ENCODE measurements at places on chromosomes 7 and 10. TPM values are rescaled to one million over a fixed set of nuclear protein-coding genes. Genes with fewer than 3 reads are reported as not detected.

Gene OR2A42
- polyA plus RNA-seq = 0.02 TPM

DNA sequence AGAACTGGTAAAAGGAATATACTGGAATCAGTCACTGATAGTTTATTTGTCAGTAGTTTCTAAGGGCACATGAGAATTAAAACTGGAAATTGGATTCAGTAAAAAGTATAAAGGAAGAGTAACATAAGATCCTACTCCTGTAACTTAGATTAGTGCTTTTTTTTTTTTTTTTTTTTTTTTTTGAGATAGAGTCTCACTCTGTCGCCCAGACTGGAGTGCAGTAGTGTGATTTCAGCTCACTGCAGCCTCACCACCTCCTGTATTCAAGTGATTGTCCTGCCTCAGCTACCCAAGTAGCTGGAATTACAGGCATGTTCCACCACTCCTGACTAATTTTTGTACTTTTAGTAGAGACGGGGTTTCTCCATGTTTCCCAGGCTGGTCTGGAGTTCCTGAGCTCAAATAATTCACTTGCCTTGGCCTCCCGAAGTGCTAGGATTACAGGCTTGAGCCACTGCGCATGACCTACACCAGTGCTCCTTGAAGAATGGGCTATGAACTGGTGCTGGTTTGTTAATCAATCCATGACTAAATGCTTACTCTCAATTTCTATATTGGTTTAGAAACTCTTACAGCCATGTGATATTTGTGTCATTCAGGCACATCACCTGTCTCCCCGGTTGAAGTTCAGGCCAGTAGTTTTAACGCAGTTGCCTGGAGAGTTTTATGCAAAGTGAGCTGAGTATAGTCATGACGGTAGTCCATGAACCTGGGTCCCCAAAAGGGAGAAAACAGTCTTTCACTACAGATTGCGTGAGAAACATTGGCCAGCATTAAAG is 65.0 kb downstream of the ZEB1 start:
- no peak for DNase-seq

DNA sequence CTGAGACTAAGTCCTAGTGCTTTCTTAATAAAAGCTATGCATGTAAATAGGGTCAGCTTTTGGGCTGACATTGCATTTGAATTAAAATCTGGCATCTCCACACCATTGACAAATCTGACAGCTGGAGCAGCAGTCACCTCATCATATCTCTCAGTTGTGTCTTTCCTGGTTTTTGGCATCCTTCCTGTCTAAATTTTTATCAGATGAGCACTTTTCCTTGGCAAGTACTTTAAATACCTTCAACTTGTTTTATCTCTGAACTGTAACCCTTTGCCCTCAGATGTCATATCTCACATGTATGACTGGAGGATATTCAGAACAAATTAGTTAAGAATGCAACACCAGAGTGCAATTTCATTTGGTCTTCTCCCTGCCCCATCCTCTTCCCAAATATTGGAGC is 1066.2 kb downstream of the LRMDA start:
- no peak for DNase-seq

GRCh38 chr10:64396105-64396708 is 875.0 kb downstream of the REEP3 start:
- DNase-seq = no peak

GRCh38 chr10:82472406-82473335 is 597.7 kb downstream of the NRG3 start:
- no peak for DNase-seq

Gene EDRF1
- polyA plus RNA-seq = 20.1 TPM

- DNase-seq = no peak
Measured at GRCh38 chr10:60260321-60260720, 129.4 kb downstream of the ANK3 start.

DNA sequence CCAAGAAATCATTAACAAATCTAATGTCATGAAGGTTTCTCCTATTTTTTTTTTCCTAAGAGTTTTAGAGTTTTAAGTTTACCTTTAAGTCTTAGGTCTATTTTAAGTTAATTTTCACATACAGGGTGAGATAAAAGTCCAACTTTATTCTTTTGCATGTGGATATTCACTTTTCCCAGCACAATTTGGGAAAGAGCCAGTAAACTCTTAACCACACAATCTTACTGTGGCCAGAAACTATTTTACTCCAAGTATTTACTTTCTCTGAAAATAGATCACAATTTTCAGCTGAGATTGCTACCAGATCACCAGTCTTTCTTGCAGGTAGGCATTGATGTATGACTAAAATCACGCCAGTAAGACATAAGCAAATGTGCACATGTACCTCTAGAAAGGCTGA is 728.5 kb downstream of the TNS3 start:
- no peak for DNase-seq

DNA sequence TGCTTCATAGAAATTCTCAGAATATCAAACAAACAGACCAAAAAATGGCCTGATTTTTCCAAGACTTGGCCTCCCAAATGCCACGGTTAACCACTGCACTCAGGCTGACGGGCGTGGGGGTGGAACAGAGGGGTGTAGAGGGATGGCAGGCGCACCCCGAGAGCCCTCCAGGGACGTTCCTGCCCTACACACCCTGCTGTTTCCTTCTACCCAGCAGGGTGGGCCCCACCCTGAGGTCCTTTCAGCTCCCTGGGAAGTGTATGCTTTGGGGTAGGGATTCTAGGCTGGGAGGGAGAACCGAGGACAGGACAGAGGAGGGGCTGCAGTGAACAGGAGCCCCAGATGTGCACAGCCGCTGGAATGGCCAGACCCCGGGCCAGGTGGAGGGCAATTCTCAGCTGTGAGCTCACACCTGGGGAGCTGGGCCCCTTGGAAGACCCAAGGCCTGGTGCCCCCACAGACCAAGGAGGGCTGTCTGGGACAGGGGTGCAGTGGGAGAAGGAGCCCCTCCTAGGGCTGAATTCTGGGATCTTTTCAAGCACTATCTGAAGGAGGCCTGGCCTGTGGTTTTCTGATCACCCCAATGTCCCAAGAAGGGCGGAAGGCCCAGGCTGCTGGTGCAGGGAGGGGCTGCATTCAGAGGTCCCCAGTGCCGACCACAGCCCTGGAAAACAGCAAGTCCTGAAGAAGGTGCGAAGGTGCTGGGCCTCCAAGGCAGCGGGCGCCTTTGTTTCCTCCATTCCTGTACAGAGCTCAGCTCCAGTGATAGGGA is 32.9 kb upstream of the INPP5A start:
- DNase-seq = no peak

GRCh38 chr10:102602272-102603045 is 41.8 kb upstream of the TRIM8 start:
- DNase-seq = no peak

Gene PON1
- polyA plus RNA-seq = not detected

Gene TEX47
- polyA plus RNA-seq = not detected

Gene MRC1
- not detected for polyA plus RNA-seq

Gene ANKRD30A
- not detected for polyA plus RNA-seq

Gene NCF1
- not detected for polyA plus RNA-seq

Gene ZNF365
- polyA plus RNA-seq = 3.7 TPM

Gene HMX2
- not detected for polyA plus RNA-seq

DNA sequence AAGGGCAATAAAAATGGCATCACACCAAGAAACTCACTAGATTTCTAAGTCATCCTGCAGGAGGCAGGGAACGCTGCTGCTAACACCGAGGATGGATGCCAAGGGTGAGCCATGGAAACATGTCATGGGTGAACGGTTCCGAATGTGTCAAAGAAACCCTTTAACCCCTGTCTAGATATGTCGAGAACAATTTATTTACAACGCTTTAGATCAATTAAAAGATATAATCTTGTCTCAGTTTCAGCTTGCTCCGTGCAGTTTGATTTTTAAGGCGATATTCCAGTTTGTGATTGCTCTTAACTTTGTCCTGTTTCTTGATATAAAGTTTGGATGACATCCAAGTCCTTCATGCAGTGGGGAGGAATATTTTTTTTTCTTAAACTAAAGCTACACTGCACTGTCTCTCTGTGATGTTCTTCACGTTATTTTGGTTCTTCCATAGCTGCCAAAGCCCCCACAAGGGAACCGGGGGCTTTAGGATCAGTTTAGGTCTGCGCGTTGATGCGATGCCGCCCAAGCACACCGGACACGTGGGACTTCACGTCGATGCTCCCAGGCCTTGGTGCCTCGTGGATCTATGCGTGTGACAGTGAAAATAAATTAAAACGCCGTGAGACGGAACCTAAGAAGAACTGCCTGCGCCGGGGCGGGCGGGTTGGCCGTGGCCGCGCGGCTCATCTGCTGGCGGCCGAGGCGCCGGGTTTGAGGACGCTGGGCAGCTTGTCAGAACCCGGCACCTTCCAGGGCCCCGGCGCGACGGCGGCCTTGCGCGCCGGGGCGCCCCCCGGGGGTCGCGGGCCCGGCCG is 220.3 kb downstream of the PHTF2 start:
- no peak for DNase-seq

DNA sequence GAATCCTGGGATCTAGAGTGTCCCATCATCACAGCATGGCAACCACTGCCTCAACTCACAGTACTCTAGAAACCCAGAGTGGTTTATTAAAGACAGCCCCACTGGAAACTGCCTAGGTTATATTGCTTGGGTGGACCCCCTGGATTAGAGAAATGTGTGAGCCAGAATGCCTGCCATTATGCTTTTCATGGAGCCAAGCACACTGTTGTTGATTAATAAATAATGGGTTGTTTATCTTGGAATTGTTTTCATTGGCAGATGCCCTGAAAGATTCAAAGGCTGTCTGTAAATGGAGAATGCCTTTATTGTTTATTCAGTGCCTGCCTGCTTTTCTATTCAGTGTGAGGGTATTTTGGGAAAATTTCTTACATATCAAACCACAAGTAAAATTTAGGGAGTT is 52.1 kb downstream of the GNAI1 start:
- DNase-seq = no peak

DNA sequence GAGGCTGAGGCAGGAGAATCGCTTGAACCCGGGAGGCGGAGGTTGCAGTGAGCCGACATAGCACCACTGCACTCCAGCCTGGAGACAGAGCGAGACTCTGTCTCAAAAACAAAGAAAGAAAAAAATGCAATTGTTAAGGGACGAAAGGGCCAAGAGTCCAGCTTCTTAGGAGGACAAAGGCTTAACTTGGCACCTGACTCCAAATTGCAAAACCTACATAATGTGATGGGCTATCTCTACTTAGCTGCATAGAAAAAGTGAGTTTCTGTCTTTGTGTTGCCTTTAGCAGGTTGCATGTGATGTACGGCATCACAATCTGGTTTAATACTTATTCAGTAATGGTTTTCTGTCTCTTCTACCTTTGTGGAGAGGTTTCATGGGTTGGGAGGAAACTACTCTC is 8.6 kb upstream of the MYO1G start:
- DNase-seq = no peak

GRCh38 chr7:107816011-107816566 is 13.1 kb upstream of the SLC26A3 start:
- DNase-seq = no peak

Gene FOXP2
- polyA plus RNA-seq = 0.66 TPM

GRCh38 chr10:63614371-63614891 is 93.2 kb downstream of the REEP3 start:
- DNase-seq = peak; percentile 61

Gene PTN
- polyA plus RNA-seq = 33.5 TPM

DNA sequence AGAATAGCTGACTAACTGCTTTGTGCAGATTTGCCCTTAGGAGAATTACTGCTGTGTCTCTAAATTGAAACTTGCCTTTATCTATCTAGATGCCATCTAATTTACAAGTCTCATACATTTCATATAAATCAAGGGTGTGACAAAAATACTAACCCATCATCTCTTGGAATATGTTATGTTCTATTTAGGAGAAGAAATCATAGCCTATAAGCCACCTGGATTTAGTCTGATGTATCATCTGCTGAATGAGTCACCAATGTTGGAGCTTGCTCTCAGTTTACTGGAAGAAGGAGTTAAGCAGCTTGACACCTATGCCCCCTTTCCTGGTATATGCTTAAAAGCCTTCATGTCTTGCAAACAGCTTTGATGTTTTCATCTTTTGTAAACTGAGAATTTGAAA is 43.5 kb downstream of the NUP205 start:
- no peak for DNase-seq

GRCh38 chr10:129677377-129677927 is 210.4 kb downstream of the MGMT start:
- no peak for DNase-seq

GRCh38 chr10:103125323-103126267 is 67.5 kb downstream of the NT5C2 start:
- DNase-seq = no peak

- no peak for DNase-seq
Measured at GRCh38 chr7:104656467-104656866, 328.1 kb downstream of the LHFPL3 start.

Gene SH2D4B
- polyA plus RNA-seq = not detected

DNA sequence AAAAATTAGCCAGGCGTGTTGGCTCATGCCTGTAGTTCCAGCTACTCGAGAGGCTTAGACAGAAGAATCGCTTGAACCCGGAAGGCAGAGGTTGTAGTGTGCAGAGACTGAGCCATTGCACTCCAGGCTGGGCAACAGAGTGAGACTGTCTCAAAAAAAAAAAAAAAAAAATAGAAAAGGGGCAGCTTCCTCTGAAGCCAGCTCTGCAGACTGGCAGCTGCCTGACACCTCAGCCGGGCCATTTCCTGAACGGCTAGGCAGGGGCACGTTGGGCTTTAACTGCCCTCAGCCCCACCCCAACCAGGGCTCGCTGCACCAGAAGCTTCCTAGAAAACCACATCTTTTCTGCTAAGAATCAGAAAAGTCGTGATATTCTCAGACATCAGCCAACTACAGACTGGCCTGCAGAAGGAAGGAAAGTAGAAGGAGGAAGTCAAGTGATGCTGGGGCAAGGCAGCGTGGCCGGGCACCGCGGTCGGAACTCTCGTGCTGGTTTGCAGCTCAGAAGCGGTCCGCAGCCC is 38.0 kb downstream of the PRKAG2 start:
- DNase-seq = no peak

DNA sequence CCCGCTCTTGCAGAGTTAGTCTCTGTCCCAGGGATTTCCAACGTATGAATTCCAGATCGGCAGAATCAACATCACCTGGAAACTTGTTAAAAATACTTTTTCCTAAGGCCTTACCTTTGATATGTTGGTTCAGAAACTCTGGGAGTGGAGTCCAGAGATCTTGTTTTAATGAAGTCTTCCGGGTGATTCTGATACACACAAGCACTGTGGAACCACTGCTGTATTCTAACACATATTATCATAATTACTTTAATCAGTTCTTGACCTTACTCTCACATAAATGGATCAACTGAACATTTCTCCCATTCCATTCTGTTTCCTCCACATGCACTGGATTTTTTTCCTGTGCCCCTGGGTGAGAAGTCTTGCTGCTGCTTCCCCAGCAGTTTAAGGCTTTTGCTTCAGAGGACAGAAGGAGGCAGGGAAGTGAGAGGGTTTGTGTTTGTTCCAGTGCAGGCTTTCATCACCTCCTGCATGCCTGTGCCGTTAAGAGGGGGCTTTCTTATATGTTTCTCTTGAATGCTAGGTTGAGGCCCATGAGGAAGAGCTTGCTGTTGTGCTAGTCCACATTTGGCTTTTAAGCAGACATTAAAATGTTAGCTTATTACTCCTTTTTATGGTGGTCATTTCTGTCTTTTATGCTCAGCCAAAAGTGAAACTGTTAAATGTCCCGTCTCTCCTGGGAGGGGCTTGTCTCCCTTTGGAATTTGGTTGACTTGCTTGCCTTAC is 32.4 kb downstream of the CCSER2 start:
- DNase-seq = peak; percentile 2
